Activated naive CD4-positive, alpha-beta T cell (primary cell): ENCODE measurements at places on chromosomes 2 and 18.
A peak's percentile ranks its signal among the peaks of the same experiment; 100 is the strongest.

DNA sequence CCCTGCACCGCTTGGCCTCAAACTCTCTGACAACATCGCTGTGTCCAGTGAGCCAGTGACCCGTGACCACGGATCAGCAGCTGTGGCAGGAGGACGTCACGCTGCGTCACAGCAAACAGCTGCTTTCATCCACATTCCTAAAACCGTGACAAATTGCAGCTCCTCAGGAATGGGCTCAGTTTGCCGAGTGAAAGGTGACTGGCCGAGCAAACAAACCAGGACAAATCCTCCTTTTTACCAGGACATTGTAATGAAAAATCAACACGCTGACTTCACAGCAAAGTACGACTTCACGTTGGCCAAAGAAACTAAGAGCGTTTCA lies 57.6 kb downstream of the PXDN start:
- DNase-seq, result no peak

DNA sequence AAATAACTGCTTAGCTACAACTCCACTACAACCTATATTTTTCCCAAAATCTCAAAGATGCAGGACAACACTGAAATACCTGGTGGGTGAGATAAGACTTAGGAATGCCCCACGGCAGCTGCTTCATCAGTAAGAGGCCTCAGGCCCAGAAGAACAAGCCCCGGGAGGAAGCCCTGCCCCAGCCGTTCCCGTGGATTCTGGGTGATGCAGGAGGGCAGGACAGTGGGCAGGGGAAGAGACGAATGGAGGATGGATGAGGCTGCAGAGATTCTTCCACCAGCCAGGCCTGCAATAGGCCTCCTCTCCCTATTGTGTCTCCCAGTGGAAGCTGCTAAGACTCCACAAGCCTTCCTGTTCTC lies 197.9 kb upstream of the HDAC4 start:
- no peak for DNase-seq

DNA sequence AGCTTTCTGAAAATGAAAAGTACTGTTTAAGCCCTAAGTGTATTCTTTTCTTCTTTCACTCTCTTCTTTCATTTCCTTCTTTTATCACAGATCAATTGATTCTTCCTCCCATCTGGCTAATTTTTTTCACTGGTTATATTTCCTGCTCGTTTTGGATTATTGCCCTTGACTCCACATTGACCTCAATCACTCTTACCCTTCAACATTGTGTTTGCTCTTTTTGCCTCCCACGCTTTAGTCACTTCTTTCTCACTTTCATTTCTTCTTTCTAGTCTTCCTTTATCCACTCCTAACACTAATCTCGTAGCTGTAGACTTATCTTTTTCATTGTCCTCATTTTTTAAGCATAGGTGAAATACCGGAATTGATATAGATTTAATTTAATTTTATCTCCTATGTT lies 320.3 kb upstream of the VRK2 start:
- no peak for DNase-seq

DNA sequence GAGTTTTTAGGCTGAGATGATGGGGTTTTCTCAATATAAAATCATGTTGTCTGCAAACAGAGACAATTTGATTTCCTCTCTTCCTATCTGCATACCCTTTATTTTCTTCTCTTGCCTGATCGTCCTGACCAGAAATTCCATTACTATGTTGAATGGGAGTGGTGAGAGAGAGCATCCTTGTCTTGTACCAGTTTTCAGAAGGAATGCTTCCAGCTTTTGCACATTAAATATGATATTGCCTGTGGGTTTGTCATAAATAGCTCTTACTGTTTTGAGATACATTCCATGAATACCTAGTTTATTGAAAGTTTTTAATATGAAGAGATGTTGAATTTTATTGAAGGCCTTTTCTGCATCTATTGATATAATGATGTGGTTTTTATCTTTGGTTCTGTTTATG lies 181.8 kb downstream of the GBX2 start:
- no peak for DNase-seq

DNA sequence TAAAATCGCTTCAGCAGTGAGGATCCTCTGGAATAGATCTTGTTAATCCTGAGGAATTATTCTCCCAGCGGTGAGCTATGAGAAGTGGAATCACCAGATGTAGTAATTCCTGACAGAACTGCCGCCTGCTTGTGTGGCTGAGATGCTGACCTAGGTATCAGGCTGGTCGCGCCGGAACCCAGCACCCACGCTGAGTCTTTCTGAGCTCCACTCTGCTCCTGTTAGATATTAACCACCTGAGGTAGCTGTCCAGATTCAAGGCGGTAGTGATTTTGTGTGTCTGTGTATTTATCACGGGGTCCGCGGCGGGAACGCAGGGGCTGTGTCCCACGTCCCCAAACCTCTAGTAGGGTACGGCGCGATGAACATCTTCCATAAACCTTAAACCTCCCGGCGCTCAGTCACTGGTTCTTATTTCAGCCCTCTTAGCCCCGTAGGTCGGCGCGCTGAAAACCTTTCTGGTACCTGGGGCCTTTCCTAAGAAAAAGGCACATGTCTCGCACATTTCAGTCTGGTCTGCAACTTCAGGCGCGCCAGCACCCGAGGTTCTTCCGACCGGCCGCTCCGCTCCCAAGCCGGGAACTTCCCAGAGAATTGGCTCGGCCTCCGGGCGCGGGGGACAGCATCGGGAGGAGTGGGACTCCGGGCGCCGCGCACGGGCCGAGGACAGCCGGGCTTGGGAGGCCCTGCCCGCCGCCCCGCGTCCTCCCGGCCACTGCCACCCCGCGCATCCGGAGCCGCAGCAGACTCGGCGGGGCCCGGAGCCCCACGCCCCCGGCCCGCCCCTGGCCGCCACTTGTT lies 542 bp upstream of the CNNM3 start:
- no peak for DNase-seq

- no peak for DNase-seq
Observed at GRCh38 chr2:29518010-29518409, 402.8 kb downstream of the CLIP4 start.

- no peak for DNase-seq
Observed at GRCh38 chr2:144181001-144181400, 338.9 kb downstream of the ZEB2 start.

- DNase-seq, result no peak
Observed at GRCh38 chr2:157259386-157259785, 1.9 kb downstream of the GALNT5 start.

GRCh38 chr18:44654573-44654972 lies 26.1 kb upstream of the SETBP1 start:
- no peak for DNase-seq

DNA sequence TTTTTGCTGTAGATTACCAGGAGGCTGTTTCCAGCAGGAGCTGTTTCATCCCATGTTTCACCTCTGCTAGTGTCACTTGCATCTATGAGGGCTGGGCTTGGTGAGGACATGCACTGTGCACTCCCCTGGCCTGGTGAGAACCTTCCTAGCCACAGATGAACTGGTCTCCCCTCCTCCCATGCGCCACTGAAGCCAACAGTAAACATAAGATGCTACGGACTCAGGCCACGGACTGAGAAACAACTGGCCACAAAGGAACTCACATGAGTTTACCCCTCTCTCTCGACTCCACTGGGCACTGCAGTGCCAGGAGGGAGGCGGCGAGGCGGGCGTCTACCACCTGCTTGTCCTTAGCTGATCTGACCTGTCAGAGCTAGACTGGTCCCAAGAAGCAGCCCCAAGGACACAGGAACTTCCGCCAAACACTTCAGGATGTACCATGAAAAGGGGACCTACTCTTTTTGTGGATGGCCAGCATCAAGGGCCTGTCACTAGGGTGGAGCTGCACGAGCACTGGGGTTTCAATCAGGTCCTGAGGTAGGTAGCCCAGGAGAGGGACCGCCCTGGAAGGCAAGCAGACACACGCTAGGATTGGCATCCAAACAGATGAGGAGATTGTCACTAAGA lies 22.8 kb upstream of the HES6 start:
- DNase-seq, result no peak

- DNase-seq, result no peak
Observed at GRCh38 chr2:219025637-219026585, 15.4 kb downstream of the CFAP65 start.

GRCh38 chr2:200905618-200906296 lies 16.6 kb downstream of the NIF3L1 start:
- DNase-seq, result peak; percentile 20

DNA sequence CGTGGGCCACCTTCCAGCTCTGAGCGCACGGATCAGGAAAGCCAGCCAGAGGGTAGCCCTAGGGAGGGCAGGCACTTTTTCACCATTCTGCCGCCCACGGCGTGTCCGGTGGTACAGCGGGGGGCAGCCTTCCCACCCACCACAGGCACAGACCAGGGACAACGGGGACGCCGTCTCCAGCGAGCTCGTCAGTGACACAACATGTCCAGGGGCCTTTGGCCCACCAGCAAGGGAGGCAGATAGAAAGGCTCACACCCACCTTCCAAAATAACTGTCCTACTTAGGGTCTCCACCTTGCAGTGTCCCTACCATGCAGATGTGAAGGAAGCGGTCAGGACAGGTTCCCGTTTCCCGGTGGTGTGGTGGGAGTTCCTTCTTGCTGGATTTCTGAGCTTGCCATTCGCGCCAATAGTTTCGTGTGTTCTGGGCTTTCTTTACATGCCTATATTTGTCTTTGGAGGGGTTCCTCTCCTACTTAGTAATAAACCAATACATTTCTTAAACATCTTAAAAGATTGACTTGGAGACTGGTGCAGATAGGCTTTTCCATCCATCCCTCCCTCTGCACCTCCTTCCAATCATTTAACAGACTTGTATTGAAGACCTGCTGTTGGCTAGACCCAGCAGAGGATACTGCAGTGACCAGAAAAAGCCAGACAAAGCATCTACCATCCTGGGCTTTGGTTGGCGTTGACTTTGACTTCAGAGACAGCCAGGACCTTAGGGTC lies 872 bp downstream of the ASB1 start:
- no peak for DNase-seq

GRCh38 chr2:138994502-138994901 lies 214.3 kb upstream of the NXPH2 start:
- no peak for DNase-seq

- no peak for DNase-seq
Observed at GRCh38 chr2:216911886-216912285, 52.0 kb upstream of the TNP1 start.

- DNase-seq, result no peak
Observed at GRCh38 chr2:150468350-150468960, 19.0 kb downstream of the RND3 start.
